Naive B cell (primary cell): ENCODE measurements at places on chromosomes 12 and 14. TPM values are rescaled to one million over a fixed set of nuclear protein-coding genes. Genes with fewer than 3 reads are reported as not detected.

DNA sequence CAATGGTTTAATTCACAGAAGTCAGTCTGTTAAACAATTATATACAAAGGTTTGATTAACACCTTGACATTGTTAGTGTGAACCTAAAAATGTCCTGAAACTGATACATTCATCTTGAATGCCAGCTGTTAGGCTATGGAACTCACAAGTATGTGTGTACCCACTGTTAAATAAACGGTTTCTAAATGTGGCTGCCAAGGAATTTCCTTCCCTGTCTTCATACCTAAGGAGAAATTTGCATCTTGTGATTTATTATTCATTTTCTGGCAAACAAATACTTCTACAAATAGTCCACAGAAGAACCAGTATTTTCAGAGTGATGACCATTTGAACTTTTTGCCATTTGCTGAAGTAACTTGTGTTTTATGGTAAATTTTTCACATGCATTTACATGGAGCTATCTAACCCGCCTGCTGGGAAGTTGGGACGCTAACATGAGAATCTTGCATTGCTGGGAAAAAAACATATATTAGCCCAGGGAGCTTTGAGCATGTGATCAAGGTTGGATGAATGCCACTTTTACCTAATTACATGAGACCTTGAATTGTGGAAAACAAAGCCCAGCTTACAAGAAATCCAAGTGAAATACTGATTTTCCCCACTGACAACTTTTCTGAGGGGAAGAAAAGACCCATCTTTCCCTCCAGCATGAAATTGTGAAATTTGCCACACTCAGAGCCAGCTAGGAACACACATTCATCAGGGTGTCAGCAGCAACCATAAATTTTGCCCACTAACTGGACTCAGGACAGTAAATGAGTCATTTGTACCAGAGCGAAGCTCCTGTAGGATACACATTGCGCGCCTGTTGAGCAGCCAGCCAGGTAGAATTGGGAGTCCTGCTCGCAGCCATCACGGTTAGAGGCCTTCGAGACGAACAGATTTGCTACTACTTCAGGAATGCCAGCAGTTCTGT, 118.0 kb downstream of the KICS2 start:
- DNase-seq, result no peak

Gene RASSF8
- not detected for polyA plus RNA-seq

Gene GLT8D2
- polyA plus RNA-seq, result 0.32 TPM

GRCh38 chr12:8822298-8822697, at the start of gene A2ML1:
Gene A2ML1 (plus strand): TSS chr12:8822621. CDS start chr12:8822652, 31 bp downstream.
- DNase-seq, result no peak

Gene BEST3
- not detected for polyA plus RNA-seq

DNA sequence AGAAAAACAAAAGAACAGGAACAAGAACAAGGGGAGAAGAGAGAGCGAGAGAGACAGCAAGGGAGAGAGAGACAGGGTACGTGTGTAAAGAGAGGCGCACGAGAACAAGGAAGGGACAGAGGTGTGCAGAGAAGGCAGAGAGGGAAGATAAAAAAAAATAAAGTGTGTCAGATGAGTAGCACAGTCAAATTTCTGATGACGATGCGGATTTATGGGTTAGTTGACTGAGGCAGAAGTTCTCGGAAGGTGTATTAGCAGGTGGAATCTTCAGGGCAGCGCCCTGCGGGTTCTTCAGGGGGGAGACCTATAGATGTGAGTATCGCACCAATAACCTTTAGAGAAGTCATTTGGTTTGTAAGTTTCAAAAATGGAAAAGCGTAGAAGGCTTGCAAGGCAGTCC, 44.8 kb downstream of the PRKAB1 start:
- DNase-seq, result no peak

DNA sequence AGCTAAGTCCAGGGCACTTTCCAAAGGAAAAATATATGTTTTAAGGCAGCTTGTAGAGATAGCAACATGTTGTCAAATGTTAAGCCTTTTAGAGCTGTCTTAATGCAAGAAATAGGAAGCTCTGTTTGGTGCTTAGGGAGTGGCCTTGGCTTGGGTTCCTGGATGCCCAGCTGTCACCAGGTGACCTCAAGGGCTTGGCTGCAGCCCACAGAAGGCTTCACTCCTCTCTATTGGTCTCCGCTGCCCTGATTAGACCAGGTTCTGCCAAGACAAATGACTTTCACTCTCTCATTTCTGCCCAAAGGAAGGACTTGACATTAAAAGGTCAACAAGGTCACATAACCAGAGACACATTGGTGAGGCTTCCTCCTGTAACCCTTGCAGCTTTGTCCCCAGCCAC, 76.8 kb downstream of the WSCD2 start:
- DNase-seq, result no peak

GRCh38 chr14:39682582-39682981, 250.3 kb upstream of the FBXO33 start:
- no peak for DNase-seq

Gene TAS2R42
- not detected for polyA plus RNA-seq

DNA sequence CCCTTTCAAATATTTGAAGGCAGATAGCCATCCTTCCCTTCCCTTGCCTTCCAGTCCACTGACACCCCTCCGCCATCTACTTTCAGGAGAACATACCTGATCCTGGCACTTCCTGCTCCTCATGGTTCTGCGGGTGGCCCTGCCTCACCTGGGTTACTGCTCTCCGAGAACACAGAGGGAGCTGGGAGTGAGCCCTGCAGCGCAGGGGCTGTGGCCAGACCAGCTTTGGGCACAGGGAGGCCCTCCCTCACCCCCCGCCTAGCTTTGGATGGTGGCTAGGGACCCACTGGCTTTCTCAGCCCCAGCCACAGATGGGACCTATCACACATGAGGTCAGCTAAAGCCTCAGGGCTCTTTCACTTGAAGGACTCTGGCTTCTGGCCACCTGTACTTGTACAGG, 12.4 kb downstream of the IQSEC3 start:
- DNase-seq, result no peak

Gene MSRB3
- 0.47 TPM for polyA plus RNA-seq

DNA sequence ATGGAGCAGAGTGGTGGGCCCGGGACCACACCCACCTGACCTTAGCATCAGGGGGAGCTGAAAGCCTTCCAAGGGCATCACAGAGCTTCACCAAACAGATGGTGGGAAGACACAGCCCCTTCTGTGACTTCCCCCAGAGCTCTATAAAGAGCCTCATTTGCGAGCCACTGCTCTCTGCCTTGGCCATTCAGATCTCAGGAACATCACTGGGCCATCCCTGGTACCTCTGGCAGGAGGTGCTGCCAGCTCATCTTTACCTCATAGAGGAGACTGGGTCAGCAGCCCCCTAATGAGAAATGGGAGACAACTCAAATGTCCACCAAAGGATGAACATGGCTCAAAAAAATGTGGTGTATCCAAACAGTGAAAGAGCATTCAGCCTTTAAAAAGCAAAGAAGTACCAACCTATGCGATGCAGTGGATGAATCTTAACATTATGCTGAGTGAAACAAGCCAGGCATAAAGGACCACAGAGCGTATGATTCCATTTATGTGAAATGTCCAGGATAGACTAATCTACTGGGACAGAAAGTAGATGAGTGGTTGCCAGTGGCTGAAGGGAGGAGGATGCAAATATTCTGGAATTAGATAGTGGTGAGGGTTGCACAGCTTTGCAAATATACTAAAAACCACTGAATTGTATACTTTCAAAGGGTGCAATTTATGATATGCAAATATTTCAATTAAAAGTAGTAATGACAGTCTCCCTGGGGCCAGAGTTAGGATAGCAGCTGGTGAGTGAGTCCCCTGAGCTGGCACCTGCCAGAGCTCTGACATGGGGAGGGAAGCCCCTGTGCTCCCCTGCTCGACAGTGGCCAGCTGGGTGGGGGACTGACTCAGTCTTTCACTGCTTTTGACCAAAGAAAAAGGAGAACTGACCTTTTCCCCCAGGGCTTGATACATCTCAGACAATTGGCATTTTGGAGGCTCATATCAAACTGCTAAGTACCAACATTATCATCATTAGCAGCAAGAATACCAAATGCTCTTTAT, 116.6 kb downstream of the GCH1 start:
- no peak for DNase-seq

Gene TESPA1
- 18.7 TPM for polyA plus RNA-seq

DNA sequence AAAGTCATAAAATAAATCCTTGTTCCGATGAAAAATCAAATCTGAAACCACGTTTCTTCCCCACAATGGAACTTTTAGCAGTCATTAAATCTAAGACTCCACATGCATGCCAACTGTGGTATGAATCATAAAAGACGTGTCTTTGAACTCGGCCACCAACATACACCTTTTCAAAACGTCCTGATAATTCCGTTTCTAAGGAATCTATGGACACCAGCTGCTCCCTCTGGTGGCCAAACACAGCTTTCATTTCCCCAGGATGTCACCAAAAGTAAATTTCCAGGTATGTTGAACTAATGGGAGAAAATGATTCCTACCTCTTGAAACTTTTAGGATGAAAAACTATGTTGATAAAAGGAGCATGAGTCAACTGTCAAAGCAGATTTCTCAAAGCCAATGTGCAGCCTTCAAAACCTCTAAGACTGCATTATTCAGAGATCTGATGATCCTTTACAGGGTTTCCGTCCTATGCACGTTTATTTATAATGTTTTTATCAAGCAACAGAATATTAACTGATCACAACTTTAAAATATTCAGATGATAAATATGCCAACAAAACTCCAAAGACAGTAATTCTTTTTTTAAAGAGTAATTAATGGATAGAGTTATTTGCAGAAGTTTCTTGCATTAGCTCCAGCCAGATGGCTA, 96.2 kb downstream of the CIT start:
- no peak for DNase-seq

- DNase-seq, result no peak
These were observed 22.0 kb upstream of the PPP1R12A start for GRCh38 chr12:79956896-79957295.

DNA sequence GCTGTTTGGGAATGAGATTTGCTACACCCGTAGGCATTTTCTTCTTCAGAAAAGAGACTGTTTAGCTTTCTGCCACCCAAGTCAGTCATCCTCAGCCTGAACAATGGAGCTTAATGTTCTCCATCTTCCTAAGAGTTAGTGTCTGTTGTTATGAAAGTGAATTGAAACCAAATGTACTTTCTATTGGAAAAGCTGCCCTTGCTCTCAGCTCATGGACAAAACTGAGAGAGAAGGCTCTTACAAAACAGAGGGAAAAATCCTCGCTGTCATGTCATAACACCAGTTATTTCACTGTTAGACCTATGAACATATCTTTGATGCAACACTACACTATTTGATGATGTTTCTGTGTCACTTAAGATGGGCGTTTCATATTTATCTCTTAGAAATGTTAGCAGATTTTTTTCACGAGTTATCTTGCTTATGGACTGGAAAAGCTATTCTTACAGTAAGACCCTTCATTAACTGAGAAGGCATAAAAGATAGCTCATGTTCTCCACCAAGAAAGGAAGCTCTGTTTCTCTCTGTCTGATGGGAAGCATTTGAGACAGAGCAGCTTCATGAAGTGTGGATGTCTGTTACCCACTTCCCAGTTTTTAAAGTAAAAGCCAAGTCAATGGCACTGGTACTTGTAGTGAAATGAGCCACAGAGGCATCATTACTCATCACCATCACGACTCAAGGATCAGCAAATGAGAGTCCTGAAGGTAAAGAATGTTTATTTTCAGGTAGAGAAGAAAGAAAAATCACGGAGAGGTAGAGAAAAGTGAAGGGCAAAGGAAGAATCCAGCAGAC, 483.9 kb downstream of the ZFP36L1 start:
- peak; percentile 42 for DNase-seq

Gene WSCD2
- 0.53 TPM for polyA plus RNA-seq

GRCh38 chr12:16594797-16595196, 11.2 kb downstream of the LMO3 start:
- no peak for DNase-seq

DNA sequence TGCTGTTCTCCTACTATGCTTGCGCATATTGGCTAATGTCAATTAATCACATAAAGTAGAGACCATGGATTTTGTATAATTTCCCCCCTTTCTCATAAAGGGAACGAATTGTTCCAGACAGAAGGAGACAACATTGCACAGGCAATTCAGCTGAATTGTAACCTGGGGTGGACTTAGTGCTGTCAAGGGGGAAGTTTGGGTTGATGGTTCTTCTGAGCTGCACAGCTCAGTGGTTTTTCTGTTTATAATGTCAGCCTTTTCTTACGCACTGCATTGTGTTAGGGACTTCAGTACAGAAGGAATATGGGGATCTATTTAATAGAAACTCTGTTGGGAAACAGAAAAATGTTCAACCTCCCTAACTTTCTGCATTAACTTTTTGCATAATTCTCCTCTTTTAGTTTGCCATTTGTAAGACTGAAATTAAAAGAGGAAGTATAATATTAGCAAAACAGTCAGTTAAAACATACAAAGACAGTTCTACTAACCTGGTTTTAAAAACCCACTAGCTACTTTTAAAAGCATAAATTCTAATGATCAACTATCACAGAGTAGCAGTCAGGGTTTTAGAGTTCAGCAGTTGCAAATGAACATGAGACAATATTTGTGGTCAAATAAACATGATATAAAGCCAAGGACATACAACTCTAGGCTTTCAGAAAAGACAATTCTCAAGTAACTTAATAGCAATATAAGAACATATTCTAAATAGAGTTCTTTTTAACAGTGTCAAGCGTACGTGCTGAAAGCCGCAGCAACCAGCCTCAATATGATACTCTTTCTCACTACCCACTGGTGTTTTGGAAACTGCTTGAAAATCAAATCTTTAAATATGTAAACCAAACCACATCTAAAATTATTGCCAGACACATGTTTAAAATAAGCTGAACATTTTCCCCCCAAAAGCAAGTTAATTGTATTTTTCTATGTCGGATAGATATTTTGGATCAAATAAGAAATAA, 393.0 kb downstream of the FSCB start:
- DNase-seq, result no peak

DNA sequence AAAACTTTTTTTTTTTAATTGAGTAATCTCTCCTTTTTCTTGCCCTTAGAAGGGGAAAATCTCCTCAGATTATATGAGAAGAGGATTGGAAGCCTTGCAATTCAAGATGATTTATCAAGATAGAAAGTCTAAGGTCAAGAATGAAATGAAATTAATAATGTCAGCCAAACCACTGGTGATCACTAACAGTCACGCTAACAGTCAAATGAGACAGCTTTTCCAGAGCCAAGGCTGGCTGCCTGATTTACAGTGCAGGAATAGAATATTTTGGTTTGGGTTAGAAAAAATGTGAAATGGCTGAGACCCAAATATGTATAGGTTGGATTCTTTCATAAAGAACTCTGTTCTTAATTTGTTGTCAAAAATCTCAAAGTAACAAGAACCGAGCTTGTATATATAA, 204.3 kb downstream of the PPM1H start:
- DNase-seq, result no peak
